ENCODE measurements at places on chromosomes 12 and 14.

- DNase-seq: no peak
Observed at GRCh38 chr12:24945039-24945438, 3.9 kb downstream of the BCAT1 start.

DNA sequence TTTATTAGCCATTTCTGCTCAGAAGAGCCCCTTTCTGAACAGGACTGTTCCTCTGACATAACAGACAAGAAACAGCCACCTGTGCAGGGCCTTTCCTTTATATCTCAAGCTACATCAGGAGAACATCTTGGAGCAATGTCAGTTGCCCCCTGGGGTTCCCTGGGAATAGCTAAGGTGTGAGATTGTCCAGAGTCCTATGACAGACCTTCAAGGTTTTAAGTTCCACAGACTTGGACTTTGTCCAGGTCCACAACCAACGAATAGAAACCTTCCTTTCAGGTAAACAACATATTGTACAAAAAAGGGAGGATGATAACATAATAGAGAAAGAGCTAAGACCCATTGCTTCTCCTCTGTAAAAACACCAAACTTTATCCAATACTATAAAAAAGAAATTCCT is 2.9 kb downstream of the IL23A start:
- DNase-seq: no peak

GRCh38 chr14:35553808-35554207 is 19.8 kb downstream of the INSM2 start:
- no peak for DNase-seq

- DNase-seq: no peak
Observed at GRCh38 chr14:24713404-24713803, 79.4 kb upstream of the GZMB start.

Measured in activated CD4-positive, alpha-beta T cell treated with anti-CD3 and anti-CD28 coated beads for 1 hour (primary cell).